ENCODE measurements at places on chromosomes 1 and 21.

DNA sequence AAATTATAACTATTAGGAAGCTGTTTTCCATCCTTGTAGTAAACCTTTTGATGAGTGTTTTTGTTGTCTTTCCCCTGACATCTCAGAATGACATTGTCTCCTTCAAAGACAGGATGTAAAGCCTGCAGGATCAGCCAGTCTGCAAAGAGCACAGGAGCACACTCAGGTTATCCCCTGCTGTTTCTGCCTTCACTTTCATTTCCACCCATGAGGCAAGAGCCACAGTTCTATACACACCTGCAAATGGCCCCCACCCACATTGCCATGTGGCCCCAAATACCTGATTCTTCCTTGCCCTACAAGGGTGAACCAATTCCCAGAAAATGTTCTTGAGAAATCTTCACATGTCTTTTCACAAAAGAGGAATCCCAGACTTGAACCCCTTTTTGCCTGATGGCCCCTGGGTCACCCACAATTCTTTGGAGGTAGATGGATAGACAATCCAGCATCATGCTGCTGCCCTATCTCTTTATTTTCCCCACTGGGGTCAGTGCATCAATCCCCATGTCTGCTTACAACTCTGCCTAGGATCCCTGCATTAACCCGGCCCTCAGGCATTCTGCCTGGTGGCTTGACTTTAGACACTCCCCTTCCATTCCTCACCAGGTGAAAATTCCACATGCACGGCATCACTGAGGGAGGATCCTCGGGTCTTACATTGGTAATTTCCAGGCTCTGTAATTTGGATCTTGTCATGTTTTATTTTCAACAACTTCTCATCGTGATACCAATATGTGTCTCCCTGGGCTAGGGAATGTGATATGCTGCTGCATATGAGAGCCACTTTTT lies 2.6 kb downstream of the FCRL3 start:
- no peak for ATAC-seq

- ATAC-seq: peak; percentile 60
These were observed 21.0 kb upstream of the CBR3 start for GRCh38 chr21:36113647-36114428.

DNA sequence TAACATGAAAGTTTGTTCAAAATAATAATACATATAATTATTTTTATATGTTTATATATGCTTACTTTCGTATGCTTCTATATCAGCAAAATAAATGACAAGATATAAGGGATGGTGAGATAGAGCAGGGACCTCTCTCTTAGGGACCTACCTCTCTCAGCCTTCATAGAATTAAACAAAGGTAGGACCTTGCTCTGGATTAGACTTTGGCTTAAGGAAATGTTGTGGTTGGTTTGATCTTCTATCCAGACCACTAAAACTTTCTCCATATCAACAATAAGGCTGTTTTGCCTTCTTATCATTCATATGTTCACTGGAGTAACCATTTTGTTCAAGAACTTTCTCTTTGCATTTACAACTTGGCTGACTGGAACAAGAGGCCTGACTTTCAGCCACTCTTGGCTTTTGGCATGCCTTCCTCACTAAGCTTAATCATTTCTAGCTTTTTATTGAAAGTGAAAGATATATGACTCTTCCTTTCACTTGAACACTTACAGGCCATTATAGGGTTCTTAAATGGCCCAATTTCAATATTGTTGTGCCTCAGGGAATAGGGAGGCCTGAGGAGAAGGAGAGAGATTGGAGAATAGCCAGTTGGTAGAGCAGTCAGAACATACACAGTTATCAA lies 14.4 kb downstream of the FRRS1 start:
- peak; percentile 81 for ATAC-seq

- no peak for ATAC-seq
These were observed 11.7 kb downstream of the MPZ start for GRCh38 chr1:161298116-161298515.

GRCh38 chr1:103353391-103353790 lies 172.1 kb upstream of the RNPC3 start:
- ATAC-seq: no peak

- no peak for ATAC-seq
These were observed 190.0 kb upstream of the VAMP3 start for GRCh38 chr1:7580923-7581753.

GRCh38 chr1:17011092-17011438 lies 663 bp downstream of the ATP13A2 start:
- ATAC-seq: peak; percentile 1

DNA sequence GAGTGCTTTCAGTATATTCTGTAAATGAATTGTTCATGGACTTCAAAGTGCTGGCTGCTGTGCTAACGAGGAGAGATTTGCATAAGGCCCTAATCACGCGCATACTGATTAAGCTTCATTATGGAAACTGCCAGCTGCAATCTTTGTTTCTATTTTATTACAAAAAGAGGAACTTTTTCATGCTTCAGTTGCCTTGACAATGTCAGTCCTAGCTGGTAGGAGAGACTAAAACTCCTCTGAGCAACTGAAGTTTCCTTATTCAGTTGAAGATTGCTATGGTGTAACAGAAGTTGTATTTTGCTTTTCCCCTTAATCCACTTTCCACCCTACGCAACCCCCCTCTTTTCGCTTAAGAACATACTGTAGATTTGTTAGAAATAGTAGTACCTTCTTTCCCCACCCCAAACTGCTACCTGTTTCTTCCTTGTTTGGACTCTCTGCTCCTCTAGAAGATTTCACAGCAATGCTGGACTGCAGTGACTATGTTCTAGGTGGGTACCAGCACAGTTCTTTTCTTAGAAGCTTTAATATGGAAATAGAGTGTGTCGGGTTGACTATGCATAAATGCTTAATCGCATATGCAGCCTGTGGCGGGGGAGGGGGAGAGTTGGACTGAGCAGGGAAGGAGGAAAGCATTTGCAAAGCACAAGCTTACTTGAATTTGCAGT lies 108.3 kb downstream of the POU2F1 start:
- no peak for ATAC-seq

- ATAC-seq: no peak
These were observed 60.5 kb downstream of the KLHDC7A start for GRCh38 chr1:18541046-18541795.

- no peak for ATAC-seq
These were observed 1.9 kb downstream of the IGSF8 start for GRCh38 chr1:160096274-160097116.

- no peak for ATAC-seq
These were observed 467.5 kb downstream of the PTPRU start for GRCh38 chr1:29703596-29704370.

- no peak for ATAC-seq
These were observed 35.6 kb downstream of the SHCBP1L start for GRCh38 chr1:182917378-182917777.

DNA sequence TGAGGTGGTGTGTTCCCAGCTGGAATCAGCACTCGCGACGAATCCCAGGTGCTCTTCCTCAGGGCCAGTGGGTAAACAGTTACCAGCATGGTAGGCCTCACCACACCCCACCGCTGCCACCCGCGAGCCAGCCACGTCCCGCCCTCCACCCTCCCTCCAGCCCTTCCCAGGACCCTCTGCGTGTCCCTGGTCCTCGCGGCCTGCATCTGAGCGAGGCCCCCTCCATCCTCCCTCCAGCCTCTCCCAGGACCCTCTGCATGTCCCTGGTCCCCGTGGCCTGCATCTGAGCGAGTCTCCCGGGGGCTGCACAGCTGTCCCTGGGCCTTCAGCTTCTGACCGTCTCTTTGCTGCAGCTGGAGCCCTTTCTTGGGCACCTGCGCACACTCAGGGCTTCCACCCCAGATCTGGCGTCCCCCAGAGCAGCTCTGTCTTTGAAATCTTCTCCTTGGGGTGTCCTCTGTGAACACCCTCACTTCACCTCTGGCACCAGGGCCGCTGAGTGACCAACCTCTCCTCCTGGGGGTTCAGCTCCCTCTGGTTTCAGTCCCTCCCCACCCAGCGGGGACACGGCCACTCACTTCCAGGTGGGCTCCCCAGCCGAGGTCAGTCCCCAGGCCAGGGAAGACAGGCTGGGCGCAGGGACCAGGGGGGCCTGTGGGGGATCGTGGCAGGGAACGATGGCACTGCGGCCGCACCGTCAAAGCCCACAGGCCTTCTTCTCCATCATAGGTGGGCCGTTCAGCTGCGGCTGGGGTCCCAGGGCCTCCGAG lies 57.8 kb upstream of the COL6A2 start:
- ATAC-seq: no peak

DNA sequence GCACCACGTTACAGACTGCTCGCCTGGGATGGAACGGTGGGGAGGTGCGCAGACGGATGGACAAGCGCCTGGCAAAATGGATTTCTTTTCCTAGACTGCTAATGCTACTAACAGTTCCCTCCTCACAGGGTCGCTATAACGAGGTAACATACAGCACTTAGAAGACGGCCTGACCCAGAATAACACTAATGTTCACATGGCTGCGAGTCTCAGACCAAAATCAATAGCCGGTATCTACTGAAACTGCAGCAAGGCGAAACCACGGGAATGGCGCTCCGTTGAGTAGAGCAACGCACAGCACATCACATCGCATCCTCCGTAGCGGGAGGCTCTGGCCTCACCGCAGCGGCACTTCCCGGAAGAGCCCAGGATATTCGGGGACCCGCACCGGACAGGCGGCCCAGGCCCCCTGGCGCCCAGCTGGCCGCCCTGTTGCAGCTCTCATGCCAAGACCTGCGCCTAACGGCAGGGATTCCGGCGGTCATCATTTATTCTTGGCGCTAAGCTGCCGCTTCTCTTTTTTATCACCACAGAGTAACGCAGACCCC lies 46.6 kb downstream of the VPS26C start:
- peak; percentile 39 for ATAC-seq

GRCh38 chr1:63277195-63278192 lies 44.9 kb upstream of the FOXD3 start:
- no peak for ATAC-seq

- peak; percentile 23 for ATAC-seq
These were observed at the start of gene FMOD for GRCh38 chr1:203351037-203351625. Gene FMOD (minus strand): TSS chr1:203351122. CDS start chr1:203348270, 2,852 bp downstream.

DNA sequence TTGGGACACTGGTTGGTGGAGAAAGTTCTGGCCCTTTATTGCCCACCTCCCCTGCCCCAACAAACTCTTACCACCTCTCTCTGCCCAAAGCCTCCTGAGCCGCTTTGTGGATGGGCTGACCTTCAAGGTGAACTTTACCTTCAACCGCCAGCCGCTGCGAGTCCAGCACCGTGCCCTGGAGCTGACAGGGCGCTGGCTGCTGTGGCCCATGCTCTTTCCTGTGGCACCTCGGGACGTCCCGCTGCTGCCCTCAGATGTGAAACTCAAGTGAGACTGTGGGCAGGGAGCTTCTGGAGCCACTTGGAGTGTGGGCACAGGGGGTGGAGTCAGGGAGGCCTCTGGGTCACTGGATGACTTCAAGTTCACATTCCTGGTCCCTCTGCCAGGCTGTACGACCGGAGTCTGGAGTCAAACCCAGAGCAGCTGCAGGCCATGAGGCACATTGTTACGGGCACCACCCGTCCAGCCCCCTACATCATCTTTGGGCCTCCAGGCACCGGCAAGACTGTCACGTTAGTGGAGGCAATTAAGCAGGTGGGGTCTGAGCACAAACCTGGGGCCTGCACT lies 12.5 kb downstream of the RHOC start:
- no peak for ATAC-seq
